ENCODE measurements at places on chromosomes 4 and X.

DNA sequence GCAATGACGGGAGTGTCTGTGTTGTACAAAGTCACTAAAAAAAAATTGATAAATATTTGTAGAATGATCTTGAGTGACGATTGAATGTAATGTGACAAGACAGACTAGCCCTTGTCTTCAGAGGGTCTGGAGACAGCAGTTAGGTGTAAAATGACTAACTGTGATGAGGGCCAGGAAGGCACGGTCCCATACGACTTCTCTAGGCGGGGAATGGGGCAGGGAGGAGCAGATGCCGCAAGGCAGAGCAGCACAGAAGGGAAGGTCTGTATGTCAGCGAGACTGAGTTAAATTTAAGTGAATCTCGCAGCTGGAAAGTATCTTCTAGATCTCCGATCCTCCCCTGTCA lies 405 bp downstream of the CENPE start:
- DNase-seq = no peak

GRCh38 chr4:24212642-24213041 lies 322.8 kb upstream of the PPARGC1A start:
- DNase-seq = no peak

DNA sequence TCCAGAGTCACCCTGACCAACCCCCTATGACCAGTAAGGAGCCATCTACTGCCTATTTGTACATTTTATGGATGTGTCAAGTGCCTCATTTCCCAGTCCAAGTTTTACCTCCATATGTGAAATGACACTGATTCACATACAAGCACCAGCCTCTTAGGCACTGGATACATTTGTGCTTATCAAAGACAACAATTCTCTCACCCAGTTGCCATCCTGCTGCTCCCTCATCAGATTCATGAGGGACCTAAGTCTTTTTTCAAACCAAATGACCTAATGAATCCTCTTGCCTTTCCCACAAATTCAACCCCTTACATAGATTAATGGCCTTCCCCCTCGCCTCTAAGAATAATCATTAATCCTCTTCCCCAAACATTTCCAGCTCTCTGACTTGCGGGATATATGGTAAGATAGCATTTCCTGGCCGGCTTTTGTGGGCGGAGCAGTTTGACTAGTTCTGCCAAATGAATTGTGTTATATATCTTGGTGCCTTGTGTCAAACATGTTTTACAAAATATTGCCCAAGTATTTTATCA lies 233.9 kb downstream of the ARAP2 start:
- DNase-seq = no peak

GRCh38 chr4:142752202-142752786 lies 93.8 kb downstream of the INPP4B start:
- DNase-seq = no peak

DNA sequence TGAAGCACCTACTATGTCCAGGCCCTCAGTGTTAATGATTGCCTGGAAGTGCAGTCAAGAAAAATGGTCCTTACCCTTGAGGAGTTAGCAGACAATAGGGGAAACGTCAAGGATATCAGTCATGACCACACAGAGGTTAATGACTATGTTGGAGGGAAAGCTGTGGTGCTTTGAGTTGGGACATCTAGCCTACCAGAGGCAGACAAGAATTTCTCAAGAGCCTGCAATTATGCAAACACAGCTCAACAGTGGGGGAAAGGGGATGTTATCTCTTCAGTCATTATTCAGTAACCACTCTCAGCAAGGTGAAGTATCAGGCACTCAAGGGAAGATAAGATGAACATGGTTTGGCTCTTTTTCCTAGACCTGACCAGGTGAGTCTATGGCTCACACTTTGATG lies 7.0 kb upstream of the FGFBP1 start:
- DNase-seq = no peak

DNA sequence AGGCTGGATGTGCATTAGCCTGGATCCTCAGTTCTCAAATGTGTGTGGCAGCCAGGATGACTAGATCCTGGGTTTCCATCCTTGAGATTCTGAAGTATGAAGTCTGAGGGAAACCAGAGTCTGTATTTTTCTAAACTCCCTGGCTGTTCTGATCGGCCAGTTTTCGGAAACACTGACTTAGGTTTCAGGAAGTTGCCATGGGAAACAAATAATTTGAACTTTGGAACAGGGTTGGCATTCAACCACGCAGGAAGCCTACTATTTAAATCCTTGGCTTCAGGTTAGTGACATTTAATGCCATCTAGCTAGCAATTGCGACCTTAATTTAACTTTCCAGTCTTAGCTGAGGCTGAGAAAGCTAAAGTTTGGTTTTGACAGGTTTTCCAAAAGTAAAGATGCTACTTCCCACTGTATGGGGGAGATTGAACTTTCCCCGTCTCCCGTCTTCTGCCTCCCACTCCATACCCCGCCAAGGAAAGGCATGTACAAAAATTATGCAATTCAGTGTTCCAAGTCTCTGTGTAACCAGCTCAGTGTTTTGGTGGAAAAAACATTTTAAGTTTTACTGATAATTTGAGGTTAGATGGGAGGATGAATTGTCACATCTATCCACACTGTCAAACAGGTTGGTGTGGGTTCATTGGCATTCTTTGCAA lies 67.6 kb downstream of the PDGFRA start:
- no peak for DNase-seq

- DNase-seq = no peak
Measured at GRCh38 chrX:148885203-148885602, 384.8 kb downstream of the AFF2 start.

DNA sequence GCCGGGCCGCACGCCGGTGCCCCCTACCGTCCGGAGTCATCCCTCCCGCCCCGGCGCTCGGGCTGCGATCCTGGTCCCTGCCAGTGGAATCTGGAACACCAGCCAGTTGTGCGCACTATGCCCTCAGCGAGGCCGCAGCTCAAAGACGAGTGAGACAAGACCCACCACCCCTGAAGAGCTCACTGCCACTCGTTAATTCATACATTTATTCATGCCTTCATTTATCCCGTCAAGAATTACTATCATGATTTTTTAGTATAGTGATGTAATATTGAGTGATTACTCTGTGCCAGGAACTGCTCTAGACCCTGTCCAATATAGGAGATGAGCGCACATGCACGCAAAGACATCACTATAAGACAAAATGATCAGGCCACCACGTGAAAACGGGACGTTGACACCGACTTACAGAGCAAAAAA lies 247 bp upstream of the PPA2 start:
- DNase-seq = peak; percentile 92

DNA sequence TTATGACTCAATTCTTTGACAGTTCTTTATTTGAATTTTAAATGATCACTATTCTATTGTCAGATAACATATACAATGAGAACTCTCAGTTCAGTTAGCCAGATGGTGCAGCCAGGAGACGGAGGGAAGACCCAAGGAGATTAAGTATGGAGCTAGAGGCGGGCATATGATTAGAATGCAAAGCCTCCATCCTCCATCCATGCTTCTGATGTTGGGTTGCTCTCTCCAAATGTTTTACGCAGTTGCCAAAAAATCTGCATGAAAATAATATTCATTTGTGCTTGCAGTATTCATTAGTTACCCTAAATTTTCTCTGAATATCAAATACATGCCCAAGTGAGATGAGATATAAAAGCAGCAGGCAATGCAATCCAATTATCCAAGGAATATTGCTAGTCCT lies 874.8 kb downstream of the C4orf33 start:
- no peak for DNase-seq

GRCh38 chrX:10370976-10371375 lies 214.2 kb downstream of the CLCN4 start:
- no peak for DNase-seq

DNA sequence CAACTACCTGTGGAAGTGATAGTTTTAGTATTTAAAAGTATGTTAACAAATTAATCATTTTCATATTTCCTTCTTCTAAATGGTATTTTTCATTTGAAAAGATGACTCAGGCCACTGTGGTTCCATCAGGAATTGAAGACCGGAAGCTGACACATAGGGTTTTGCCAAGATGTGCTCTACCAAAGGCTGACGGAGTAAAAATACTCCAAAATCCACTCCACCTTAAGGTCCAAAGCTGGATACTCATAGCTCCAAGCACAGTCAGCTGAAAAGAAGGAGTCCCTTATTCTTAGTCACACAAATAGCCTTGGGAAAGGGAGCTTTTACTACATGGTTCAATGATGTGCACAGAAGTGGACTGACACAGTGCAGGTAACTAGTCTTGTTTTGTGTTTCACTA lies 472.0 kb downstream of the ARAP2 start:
- DNase-seq = peak; percentile 56

- DNase-seq = no peak
Measured at GRCh38 chr4:41437111-41437536, 100.8 kb upstream of the LIMCH1 start.

- DNase-seq = no peak
Measured at GRCh38 chr4:85642356-85643100, 167.6 kb downstream of the ARHGAP24 start.

- DNase-seq = no peak
Measured at GRCh38 chr4:102809691-102810090, 17.7 kb downstream of the UBE2D3 start.

DNA sequence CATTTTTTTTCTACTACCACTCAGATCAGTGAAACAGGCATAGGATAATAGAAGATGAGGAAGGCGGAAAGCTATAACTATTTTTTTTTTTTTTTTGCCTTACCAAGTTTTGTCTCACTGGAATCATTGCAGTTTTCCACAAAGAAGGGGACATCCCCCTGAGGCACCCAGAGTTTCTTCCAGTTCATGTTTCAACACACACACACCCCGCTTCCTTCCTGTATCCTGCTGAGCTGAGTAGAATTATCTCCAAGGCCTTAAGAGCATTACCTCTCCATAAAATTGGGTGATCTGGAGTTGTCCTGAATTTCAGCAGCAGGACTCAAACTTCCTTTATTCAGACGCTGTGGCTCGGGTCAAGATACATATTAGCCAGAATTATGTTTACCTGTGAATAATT lies 111.9 kb downstream of the PALLD start:
- DNase-seq = no peak

- no peak for DNase-seq
Measured at GRCh38 chr4:140611854-140612253, 43.1 kb upstream of the UCP1 start.

GRCh38 chr4:81746773-81747172 lies 275.1 kb upstream of the RASGEF1B start:
- DNase-seq = no peak

GRCh38 chrX:38438321-38438720 lies 85.9 kb downstream of the OTC start:
- DNase-seq = no peak

DNA sequence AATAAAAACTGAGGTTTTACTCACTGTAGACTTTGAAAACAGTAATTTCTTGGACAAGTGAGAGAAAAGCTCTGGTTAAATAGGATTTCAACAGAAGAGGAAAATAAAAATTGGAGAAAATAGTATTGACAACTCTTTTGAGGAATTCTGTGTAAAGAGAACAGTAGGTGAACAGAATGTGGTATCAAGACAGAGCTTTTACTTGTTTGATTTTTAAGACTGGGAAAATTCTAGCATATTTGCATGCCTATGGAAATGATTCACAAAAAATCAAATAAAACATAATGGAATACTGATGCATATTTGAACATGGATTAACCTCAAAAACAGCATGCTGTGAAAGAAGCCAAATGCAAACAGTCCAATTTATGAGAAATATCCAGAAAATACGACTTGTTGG lies 504.6 kb downstream of the KCTD8 start:
- DNase-seq = no peak

DNA sequence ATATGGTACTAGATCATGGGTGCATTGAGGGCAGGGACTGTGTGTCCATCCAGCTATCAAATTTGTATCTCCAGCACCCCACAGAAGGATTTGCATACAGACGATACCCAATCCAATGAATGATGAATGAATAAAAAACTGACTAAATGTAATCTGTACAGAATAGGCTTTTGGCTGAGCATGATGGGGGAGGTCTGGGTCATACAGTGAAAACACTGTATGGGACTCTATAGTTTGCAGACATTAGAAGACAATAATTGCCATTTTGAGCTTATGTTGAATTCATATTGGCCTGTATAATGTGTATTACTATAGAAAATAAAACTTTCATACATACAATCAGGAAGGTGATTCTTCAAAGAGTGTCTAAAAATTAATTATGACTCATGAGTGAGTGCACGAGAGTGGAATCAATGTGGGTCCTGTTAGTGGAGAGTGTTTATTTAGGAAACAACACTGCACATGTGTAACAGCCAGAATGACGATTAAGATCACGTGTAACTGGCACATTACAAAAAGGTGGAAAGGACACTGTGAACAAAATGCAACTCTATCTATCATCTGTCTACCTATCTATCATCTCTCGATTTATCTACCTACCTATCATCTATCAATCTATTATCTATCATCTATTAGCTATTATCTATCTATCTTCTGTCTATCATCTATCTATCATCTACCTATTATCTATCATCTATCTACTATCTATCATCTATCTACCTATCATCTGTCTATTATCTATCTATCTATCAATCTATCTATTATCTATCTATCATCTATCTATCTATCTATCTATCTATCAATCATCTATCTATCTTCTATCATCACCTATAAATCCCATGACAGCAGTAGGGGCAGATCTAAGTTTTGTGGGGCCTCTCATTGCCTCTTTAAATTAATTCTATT lies 201.3 kb downstream of the PTTG2 start:
- DNase-seq = no peak

GRCh38 chr4:169148885-169149284 lies 121.9 kb downstream of the SH3RF1 start:
- no peak for DNase-seq

GRCh38 chrX:79336869-79337815 lies 30.0 kb downstream of the ITM2A start:
- DNase-seq = no peak

- DNase-seq = no peak
Measured at GRCh38 chr4:102405821-102406401, 60.6 kb upstream of the SLC39A8 start.

DNA sequence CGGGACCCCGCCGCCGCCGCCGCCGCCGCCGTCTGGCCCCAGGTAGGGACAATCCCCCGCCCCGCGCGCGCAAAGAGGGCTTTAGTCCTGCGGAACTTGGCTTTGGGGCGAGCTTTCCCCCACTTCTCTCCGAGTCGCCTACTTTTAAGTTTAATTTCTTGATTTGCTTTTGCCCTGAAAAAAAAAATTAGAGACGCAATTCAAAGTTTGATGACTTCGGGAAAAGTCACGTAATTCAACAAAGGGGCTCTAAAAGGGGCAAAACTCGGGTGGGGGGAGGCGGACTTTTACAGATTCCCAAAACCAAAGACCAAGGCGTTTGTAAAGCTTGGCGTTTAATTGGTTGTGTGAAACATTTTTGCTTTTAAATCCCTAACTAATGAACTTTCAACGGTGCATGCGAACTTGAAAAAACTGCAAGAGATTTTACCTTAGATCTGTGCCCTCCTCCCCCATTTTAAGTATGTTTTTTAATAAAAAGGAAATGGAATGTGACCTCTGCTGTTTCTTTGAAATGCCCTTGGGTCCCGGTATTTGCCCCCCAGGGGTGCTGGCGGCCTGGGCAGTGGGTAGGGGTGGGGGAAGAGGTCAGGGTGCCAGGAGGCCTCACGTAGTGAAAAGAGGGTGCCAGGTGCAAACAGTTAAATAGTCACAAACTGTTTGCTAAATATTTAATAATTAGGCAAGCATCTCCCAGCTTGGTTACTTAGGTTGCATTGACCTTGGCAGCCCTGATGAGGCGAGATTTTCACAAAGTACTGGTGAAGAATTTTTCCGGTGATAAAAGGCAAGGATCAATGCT lies 209.7 kb downstream of the NWD2 start:
- no peak for DNase-seq
